H54 (cell line): ENCODE measurements at places on chromosomes 12 and 14.

DNA sequence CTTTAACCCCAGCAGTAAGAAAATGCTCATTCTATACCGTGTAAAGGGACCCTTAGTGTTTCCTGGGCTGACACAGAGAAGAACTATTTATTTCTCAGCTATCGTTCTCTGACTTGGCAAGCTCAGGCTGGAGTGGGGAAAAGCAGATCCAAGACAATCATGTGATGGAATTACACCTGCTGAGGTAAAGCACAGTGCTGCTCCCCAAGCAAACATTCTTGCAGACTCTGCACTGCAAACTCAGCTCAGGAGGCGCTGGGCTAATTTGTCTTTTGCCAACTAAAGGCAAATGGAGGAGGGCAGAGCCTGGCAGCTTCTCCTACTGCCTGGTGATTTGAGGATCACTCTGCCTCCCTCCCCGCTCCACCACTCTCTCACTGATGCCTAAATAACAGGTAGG, 57.8 kb upstream of the FUT8 start:
- DNase-seq = no peak

GRCh38 chr14:42198010-42198409, 591.3 kb downstream of the LRFN5 start:
- no peak for DNase-seq

- no peak for DNase-seq
Observed at GRCh38 chr12:127785986-127786590, 480.9 kb upstream of the TMEM132C start.

DNA sequence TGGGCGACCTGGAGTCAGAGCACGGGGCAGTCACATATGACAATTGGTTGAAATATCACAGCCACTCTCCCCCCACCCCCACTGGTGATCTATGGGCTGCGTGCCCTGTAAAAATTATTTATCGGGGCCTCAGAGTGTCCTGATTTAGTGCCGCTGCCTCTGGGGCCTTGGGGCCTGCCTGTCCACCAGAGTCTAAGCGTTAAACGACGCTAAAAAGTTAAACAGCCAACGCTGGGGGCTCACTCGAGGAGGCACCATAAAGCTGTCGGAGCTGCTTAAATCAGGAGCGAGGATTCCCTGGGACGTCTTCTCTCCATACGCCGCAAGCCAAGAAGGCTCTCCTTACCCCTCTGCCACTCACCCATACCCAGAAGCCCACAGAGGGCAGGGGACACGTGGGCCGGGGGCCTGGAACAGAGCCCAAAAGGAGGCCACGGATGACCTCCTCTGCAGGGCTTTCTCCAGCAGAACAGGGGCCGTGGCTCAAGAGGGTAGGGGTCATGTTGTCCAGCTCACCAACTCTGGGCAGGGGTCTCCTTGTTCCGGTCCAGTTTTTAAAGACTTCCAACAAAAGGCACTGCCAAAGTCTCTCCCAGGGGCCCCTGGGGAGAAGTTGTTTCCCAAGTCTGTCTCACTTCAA, 42.2 kb downstream of the SMUG1 start:
- no peak for DNase-seq

DNA sequence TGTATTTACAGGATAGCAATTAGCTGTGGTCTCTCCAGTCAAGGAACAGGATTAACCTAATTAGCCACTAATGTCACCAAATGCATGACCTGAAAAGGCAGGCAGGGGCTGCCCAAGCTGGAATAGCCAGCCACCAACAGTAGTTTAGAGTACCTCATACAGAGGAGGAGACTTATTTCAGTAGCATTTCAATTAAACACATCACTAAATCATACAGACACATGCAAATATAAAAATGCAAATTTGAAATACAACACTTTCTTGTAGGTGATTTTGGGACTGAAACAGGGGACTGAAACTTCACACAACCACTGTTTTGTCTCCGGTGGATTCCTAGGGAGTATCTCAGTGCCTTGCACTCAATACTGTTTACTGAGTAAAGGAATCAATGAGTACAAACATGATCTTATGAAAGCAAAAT, 636 bp upstream of the IFNG-AS1 start:
- no peak for DNase-seq

DNA sequence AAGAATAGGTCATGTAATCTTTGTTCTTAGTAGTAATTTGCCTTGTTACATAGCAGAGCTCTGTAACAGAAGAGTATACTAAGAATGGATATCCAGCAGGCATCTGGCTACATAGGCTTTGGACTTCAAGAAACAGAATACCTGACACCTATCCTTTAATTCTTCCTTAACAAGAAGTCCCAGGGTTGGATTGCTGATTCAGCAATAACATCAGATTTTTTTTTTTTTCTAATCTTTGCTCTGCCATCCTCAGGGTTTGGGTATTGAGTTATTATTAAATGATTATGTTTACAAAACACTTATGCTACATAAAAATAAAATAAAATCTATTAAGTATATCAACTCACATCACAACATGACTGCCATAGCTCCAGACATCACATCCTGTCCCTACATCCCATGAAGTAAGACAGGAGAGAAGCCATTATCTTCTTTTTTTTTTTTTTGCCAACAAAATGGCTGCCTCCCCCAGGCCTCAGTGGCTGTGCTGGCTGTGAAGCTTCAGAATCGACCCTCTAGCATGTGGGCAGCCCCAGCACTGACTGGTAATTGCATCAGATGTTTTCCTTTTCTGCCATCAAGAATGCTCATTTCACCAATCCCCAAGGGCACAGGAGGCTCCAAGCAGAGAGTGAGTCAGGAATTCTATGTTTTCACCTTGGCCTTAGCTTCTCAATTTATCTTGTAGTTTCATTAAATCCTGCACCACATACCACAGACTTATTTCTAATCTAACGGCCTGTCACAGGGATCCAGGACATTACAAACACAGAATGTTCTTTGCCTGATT, 186.2 kb downstream of the DICER1 start:
- no peak for DNase-seq

GRCh38 chr12:67690656-67691055, 42.1 kb downstream of the DYRK2 start:
- DNase-seq = no peak

- DNase-seq = no peak
Observed at GRCh38 chr12:90484094-90484493, 470.9 kb downstream of the CCER1 start.

GRCh38 chr12:50934981-50935807, 17.1 kb upstream of the HIGD1C start:
- no peak for DNase-seq

DNA sequence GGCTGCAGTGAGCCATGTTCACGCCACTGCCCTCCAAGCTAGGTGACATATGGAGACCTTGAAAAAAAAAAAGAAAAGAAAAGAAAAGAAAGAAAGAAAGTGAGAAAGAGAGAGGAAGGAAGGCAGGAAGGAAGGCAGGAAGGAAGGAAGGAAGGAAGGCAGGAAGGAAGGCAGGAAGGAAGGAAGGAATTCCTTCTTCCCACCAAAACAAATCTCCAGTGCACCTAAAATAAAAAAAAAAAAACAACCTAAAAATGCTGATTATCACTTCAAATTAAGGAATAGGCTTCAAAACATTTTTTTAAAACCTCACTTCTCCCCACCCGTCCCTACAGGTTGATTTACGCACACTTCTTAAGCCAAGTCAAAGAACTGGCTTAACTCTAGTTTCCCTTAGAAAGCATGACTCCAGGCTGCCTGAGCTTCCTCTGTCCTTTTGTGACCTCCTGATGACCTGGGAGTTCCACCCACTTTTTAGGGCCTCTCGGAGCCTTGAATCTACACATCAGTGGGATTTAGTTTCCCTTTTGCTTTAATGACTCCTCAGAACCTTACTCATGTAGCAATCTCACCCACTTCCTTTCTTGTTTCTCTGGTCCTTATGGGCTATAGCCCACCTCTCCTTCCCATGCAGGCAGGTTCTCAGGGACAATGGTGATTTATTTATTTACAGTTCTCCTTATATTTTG, 18.6 kb downstream of the DUSP6 start:
- no peak for DNase-seq

DNA sequence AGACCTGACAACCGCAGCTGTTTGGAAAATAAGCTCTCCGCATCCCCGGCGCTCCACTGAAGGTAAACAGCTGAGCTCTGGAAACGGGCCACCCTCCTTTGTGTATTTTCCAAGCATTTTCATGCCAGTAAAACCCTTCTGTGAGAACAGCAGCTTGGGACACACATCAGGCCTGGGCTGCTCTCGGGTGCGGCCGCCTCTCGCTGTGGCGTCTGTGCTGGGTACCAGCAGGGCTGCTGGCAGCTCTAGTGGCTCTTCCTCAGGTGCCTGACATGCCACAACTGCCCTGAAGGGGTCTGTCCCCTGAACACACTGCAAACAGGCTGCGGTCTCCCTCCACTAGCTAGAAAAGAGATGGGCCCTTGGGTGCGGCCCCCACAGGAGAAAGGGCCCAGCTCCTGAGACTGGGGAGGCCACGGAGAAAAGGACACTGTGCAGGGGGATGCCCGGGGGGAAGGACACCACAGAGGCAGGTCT, 96.3 kb downstream of the ITPK1 start:
- DNase-seq = no peak

- no peak for DNase-seq
Observed at GRCh38 chr12:113391650-113392337, 11.9 kb downstream of the SDS start.
